ENCODE measurements at places on chromosomes 4 and X. TPM values are rescaled to one million over a fixed set of nuclear protein-coding genes. Genes with fewer than 3 reads are reported as not detected.

The FAT4 gene
- total RNA-seq, result 110 TPM

GRCh38 chrX:81367291-81367690, 165.4 kb downstream of the SH3BGRL start:
- DNase-seq, result no peak

The GLRA2 gene
- total RNA-seq, result 113 TPM

The IL2RG gene
- total RNA-seq, result not detected

The IL2 gene
- total RNA-seq, result not detected

GRCh38 chr4:178414042-178414441, 971.8 kb upstream of the AGA start:
- no peak for DNase-seq

DNA sequence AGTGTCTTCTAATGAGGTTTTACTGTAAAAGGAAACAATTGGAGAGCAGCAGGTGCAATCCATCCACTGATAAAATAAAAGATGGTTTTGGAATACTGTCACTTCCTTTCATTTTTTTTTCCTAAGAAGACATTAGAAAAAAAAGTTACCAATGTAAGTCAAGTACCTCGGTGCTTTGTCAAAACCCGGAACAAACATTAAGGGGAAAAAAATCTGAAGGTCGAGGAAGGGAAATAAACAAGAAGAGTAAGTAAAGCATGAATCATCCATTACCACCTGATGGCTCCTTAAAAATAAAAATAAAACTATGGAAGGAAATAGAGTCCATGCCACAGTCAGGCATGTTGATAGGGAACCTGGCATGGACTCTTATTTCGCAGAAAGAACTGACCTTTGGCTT, 15.3 kb upstream of the XPNPEP2 start:
- DNase-seq, result no peak

The FAM133A gene
- total RNA-seq, result 2.4 TPM

- no peak for DNase-seq
These were observed 10.3 kb upstream of the FRMPD4 start for GRCh38 chrX:12128017-12128416.

The ADRA2C gene
- total RNA-seq, result 3.7 TPM

DNA sequence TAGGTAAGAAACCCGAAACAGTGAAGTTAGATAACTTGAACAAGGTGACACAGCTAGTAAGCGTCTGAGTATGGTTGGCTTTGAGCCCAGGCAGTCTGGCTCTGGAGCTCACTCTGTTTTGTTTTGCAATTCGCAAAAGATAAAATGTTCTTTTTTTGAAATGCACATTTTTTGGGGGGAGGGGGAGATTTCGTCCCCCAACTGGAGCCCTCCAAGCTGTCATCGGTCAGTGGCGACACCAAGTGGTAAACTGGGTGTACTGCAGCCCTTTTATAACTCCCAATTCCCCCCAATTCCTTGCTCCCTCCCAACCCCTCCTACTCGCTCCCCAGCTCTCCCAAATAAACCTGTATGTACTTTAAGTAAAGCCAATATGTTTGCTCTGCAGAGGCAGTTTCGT, 2.8 kb upstream of the CLCN5 start:
- DNase-seq, result no peak

DNA sequence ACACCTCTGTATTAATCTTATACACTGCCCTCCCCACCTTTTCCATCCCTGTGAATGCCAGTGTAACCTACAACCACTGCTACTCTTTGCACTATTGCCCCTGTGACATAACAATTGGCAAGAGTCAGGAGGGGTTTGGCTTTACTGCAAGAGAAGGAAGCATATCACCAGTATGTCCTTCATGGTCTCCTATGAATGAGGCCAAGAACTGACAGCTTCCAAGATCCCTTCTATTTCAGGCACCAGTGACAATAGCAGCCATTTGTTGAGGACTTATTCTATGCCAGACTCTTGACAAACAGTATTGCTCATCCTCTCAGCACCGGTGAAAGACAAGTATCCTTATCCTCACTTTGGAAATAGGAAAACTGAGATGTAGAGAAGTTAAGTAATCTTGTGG, 363.9 kb downstream of the MID1IP1 start:
- no peak for DNase-seq

- DNase-seq, result no peak
These were observed 22.6 kb upstream of the DUSP9 start for GRCh38 chrX:153624196-153625091.

DNA sequence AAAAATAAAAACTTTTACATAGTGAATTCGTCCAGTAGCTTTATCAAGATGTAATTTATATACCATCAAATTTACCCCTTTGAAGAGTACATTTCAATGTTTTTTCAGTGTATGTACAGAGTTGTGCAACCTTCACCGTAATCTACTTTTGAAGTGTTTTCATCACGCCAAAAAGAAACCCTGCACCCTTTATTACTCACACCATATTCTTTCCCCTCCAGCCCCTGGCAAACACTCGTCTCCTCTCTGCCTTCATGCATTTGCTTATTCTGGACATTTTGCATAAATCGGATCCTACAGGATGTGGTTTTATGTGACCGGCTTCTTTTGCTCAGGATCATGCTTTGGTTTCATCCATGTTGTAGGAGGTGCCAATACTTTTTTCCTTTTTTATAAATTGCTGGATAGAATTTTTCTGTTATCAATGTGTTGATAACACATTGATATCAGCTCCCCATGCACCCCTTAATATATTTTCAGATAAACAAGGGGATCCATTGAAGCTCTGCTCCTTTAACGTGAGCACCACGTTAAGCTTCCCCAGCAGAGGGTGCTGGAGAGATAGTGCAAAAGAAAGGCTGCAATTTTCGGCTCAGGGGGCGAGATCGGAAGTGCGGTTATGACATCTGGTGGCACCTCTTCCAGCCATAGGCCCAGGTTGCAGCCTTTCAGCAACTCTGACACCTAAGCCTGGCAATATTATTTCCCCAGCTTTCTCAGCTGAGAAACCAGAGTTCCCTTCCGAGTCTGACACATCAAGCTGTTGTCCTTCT, 100.1 kb upstream of the VCX3B start:
- DNase-seq, result no peak

- no peak for DNase-seq
These were observed 231.3 kb downstream of the SHOX start for GRCh38 chrX:861921-862320.

- DNase-seq, result no peak
These were observed 403.8 kb upstream of the FAT1 start for GRCh38 chr4:187127456-187127855.

The LNX1 gene
- 67.7 TPM for total RNA-seq

DNA sequence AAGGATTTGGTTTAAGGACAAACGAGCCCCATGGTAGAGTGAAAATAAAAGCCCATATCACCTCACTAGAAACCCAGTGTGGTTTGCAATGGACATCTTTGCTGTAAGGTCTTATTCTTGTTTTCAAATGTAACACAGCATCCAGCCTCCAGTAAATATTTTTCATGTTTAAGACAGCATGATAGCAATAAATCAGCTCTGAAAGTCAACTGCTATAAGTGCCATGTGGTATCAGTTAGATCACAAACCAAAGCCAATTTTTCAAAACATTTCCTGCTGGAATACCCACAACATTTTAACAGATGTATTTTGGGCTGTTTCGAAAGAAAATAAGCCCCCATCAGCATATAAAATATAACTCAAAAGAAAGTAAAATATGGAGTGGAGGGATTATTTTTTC, 24.0 kb upstream of the SCML1 start:
- no peak for DNase-seq

The TMEM31 gene
- not detected for total RNA-seq

GRCh38 chr4:110663206-110663605, 40.3 kb upstream of the PITX2 start:
- no peak for DNase-seq

DNA sequence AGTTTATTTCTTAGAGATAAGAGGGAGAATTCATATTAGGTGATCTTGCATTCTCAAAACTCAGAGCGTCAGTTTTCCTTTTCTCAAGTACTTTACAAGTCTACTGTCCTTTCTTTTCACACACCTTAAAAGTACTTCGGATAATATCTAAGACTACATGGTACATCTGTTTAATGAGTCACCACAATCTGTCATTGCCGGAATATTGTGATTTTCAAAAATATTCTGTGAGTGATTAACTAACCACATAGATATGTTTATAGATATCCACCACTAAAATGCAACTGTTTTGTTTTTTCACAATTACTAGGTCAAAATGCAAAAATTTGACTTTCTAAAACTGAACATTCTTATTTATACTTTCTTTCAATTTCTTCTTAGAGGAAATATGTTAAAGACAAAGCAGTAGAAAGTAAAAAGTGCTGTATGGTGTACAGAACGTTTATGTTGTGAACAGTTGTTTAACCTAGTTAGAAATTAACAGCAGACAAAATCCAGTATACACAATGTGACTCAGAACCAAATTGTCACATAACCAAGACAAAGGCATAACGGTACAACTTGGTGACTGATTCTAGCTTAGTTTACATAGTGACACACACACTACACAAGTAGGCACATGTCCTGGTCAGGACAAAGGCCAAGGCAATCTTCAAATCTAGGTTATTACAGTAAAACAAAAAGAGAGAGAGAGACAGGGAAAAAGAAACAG, 482.9 kb downstream of the NAF1 start:
- no peak for DNase-seq

The ERCC6L gene
- 0.41 TPM for total RNA-seq

DNA sequence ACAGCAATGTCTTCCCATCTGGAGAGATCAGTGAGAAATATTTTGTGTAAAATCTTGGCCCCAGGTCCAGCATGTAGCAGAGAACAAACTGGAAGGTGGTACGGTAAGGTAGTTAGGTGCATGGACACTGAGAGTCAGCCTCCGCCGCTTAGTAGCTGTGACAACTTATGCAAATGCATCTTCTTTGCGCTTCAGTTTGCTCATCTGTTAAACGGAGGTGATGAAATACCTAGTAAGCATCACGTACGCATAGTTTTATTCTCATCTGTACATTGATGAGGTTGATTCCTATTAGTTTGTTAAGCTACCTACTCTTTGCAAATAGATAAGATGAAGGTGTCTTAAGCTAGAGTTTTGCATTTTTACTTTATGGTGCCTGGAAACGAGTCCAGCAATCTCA, 80.0 kb upstream of the MSX1 start:
- DNase-seq, result no peak

The CENPVL3 gene
- 2.4 TPM for total RNA-seq

DNA sequence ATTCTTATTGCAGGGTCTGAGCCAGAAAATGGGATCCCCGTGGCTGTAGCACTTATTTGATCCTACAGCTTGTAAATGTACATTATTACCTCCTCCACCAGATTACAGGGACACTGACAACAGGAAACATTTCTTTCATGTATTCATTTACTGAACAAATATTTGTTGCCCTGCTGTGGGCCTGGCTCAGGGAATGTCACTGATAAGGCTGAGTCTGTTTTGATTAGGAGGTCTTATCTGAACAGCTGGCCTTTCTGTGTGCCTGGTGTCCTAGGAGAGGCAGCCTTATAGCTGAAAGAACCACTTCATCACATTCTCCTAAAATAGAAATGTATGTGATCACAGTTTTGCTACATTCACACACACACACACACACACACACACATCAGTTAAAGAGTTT, 45.5 kb upstream of the PROM1 start:
- DNase-seq, result no peak

- DNase-seq, result no peak
These were observed 285.3 kb downstream of the ANKRD50 start for GRCh38 chr4:124427095-124427767.

The ETDA gene
- total RNA-seq, result not detected

DNA sequence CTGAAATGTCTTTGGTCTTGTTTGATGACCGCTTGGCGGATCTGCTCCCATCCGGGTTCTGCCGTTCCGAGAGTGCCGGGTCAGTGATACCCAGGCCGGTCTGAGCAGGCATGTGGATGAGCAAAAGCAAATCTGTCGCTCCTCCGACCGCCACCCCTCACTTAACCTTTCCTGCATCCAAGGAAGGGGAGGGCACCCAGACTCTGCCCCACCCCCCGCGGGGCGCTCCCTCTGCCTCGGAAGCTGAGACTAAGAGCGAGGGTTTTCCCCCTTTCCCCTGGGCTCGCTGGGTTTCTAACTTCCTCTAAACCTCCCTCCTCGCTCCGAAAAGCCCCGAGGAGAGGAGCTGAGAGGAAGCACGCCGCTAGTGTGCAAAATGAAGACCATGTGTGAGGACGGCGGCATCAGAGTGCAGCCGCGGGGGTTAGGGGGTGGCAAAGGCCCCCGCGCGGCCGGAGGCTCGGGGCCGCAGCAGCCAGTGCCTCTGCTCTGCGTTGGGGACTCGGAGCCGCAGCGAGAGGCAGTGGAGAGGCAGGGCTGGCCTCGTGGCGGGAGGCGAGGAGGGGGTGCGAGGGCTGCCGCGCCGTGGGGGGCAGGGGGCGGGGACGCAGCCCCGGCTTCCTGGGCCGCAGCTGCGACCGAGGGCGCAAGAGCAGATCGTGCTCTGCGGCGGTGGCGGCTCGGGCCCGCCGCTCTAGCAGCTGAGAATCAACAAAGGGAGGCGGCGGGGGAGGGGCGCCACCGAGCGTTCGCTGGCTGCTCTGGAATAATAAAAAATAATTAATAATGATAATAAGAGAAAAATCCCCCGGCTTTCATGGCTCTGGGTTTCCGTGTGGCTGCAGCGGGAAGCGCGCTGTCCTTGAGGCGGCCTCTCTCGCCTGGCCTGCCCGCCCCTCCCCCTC, 55.8 kb upstream of the BCOR start:
- peak; percentile 80 for DNase-seq

GRCh38 chr4:179313823-179314222, 1871.6 kb upstream of the AGA start:
- no peak for DNase-seq

GRCh38 chrX:153765138-153766079, 1.4 kb downstream of the PLXNB3 start:
- DNase-seq, result peak; percentile 87

The C1QTNF7 gene
- 0.41 TPM for total RNA-seq

- DNase-seq, result no peak
These were observed 274.3 kb downstream of the FRMPD4 start for GRCh38 chrX:12412561-12412960.

The SRPK3 gene
- total RNA-seq, result under 0.01 TPM

The ARL13A gene
- not detected for total RNA-seq

- DNase-seq, result peak; percentile 18
These were observed 164.4 kb downstream of the QDPR start for GRCh38 chr4:17347445-17347844.

DNA sequence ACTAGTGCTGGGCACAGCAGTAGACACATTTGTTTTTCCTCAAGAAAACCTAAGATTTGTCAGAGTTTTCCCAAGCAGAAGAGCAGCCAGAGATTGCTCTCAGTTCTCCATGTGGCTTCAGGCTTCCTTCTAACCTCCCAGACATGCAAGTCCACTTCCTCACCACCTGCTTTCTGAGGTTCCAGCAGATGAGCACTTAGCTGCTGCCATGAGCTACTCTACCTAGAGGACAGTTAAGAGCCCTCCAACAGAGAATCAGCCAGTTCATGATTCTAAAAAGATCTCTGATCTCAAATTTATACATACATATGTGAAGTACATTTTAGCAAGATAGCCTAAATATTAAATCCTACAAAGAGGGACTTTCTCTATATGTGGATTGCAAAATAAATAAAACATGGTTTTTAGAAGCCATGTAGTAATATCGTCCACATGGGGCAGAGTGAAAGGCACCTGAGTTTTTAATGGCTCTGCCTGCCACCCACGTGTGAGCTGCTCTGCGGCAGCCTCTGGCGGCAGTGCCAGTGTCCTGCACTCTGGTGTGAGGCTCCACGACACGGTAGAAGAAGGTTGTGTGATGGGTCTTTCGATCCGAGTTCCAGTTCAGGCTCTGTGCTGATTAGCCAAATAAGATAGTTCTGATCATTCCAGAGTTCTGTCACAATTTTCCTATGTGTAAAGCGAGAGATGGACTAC, 10.3 kb downstream of the CYP4V2 start:
- DNase-seq, result no peak

- no peak for DNase-seq
These were observed 121.0 kb upstream of the DIAPH2 start for GRCh38 chrX:96563646-96564045.

- DNase-seq, result no peak
These were observed 37.2 kb downstream of the CLCN5 start for GRCh38 chrX:49959602-49960001.

The UGT2B17 gene
- not detected for total RNA-seq

All from frontal cortex (tissue), 4 donors.